ENCODE measurements at places on chromosomes 16 and 17. TPM values are rescaled to one million over a fixed set of nuclear protein-coding genes. Genes with fewer than 3 reads are reported as not detected.

DNA sequence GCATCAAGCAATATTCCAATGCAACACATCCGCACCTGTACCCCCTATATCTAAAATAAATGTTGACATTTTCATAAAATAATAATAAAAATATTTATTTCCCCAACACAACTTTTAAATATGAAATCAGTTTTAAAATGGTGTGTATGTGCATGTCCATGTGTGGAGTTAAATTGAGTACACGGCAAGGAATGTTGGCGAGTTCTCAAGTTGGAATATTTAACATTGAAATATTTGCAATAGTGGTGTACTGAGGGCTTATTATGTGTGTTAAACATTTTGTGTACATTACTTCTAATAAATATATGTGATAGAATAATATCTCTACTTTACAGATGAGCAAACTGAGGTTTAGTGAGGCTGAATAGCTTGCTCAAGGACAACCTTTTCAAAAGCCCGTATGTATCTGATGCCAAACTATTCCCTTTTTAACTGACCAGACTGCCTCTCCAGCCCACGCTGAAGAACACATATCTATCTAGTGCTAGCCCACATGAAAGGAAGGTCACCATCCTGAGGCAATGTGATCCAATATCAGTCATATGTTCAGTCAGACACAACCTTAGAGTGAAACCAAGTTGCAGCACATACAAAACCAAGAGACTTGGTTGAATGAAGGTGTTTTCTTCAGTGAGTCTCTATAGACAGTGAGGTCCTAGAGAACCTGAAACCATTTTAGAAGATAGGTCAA is 192.2 kb upstream of the CDH11 start:
- no peaks in the 10 kb centered on the region for H3K4me1 ChIP-seq
- H3K27me3 ChIP-seq, result no peaks in the 10 kb centered on the region
- no peak for DNase-seq
- H3K36me3 ChIP-seq, result no peaks in the 10 kb centered on the region

- H3K36me3 ChIP-seq, result peaks cover 57% of the 10 kb centered on the region
- H3K27ac ChIP-seq, result peak overlapping the region; percentile 19
- H3K4me3 ChIP-seq, result no peak overlapping the region
- no peaks in the 10 kb centered on the region for H3K27me3 ChIP-seq
Measured at GRCh38 chr17:81120149-81120484, 45.2 kb upstream of the PVALEF start.

- H3K27me3 ChIP-seq, result no peaks in the 10 kb centered on the region
- no peak for DNase-seq
- no peak overlapping the region for H3K27ac ChIP-seq
- no peaks in the 10 kb centered on the region for H3K4me1 ChIP-seq
- H3K4me3 ChIP-seq, result peak overlapping the region; percentile 47
Measured at GRCh38 chr17:11240041-11240840, 772 bp upstream of the SHISA6 start.

DNA sequence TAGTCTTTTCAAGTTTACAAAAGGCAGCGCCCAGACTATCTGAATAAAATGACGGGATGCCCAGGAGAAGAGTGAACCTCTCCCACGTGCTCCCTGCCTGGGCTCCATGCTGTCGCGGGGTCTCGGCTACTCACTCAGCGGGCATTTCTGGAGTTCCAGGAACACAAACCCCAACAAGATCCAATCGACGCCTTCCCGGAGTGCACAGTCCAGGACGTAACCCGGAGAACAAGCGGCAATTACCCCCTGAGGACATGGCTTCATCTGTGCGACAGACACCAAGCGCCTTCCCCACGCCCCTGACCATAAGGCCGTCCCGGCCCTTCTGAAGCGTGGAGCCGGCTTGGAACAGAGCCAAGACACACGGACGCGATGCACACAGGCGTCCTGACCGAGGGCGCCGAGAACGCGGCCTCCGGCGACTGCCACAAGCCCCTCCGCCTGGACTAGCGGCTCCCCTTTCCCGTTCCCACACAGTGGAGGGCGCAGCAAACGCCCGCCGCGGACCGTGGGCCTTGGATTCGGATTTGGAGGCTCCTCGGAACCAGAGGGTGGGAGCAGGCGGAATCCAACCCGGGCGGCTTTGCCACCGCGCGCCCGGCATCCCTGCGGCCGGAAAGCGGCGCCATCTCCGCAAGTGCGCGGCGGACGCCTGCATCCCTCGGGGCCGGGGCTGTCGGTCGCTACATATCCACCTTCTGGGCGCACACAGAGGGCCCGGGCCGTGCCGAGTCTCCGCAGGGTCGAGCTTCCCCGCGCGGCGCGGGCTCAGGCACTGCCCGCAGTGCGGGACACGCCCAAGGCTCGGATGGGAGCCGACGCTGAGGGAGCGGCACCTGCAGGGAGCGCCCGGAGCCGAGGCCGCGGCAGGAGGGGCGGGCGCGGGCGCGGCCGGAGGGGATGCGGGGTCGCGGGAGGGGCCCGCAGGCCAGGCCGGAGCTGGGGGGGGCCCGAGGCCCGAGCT is 725 bp downstream of the ABCA3 start:
- peak overlapping the region; percentile 83 for H3K4me3 ChIP-seq
- peak; percentile 91 for DNase-seq
- peaks cover 19% of the 10 kb centered on the region for H3K4me1 ChIP-seq
- H3K36me3 ChIP-seq, result no peaks in the 10 kb centered on the region
- H3K27ac ChIP-seq, result peak overlapping the region; percentile 82

DNA sequence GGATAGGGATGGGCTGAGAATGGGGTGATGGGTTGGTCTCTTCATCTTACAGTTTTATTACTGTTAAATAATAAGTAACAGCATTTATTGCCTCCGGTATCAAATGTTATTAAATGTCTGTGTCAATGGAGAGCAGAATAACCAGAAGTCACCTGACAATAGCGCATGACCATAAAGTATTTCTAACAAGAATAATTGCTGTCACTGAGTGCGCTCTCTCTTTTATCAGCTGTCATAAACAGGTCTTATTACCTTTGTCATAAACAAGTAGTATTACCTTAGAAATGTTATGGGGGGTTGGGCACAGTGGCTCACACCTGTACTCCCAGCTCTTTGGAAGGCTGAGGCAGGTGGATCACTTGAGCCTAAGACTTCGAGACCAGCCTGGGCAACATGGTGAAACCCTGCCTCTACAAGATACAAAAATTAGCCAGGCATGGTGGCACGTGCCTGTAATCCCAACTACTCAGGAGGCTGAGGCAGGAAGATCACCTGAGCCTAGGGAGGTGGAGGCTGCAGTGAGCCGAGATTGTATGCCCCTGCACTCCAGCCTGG is 120.6 kb downstream of the MAP2K6 start:
- H3K4me3 ChIP-seq, result no peak overlapping the region
- H3K36me3 ChIP-seq, result peaks cover 31% of the 10 kb centered on the region
- H3K4me1 ChIP-seq, result no peaks in the 10 kb centered on the region
- DNase-seq, result no peak

Gene EPN3
- total RNA-seq, result 0.86 TPM

- H3K4me1 ChIP-seq, result peaks cover 48% of the 10 kb centered on the region
- no peak overlapping the region for H3K4me3 ChIP-seq
- no peaks in the 10 kb centered on the region for H3K27me3 ChIP-seq
- H3K36me3 ChIP-seq, result no peaks in the 10 kb centered on the region
- DNase-seq, result no peak
Measured at GRCh38 chr17:62628831-62629555, 1.5 kb downstream of the MRC2 start.

- H3K4me3 ChIP-seq, result no peak overlapping the region
- no peaks in the 10 kb centered on the region for H3K27me3 ChIP-seq
- no peak overlapping the region for H3K27ac ChIP-seq
- no peaks in the 10 kb centered on the region for H3K36me3 ChIP-seq
Measured at GRCh38 chr17:83149029-83149725, 69.8 kb downstream of the METRNL start.

GRCh38 chr17:35875800-35876139 is 4.4 kb downstream of the CCL5 start:
- H3K27ac ChIP-seq, result no peak overlapping the region
- no peak for DNase-seq
- H3K4me3 ChIP-seq, result no peak overlapping the region
- no peaks in the 10 kb centered on the region for H3K36me3 ChIP-seq

DNA sequence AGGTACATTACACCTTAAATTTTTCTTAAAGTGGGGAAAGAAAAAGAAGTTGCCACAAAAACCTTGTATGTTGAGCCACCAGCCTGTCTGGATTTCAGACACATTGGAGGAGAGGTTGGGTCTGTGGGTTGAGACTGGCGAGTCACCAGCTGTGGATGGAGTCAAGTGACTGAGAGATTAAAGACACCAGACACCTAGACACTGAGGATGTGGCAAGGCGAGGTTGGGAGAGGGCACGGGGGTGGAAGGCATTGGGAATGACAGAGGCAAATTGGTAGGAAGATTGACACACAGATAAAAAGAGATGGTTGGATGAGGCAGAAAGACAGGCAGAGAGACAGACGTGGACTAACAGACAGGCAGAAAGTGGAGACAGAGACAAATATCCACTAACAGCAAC is 49.6 kb downstream of the KCNJ12 start:
- no peaks in the 10 kb centered on the region for H3K36me3 ChIP-seq
- no peak overlapping the region for H3K27ac ChIP-seq
- H3K4me1 ChIP-seq, result peaks cover 7% of the 10 kb centered on the region

GRCh38 chr17:55421179-55421934 is at the start of gene MMD:
TSS of gene MMD (minus strand) at chr17:55421835. CDS start at chr17:55421695, 140 bp downstream.
- DNase-seq, result peak; percentile 88
- H3K27me3 ChIP-seq, result no peaks in the 10 kb centered on the region
- H3K36me3 ChIP-seq, result no peaks in the 10 kb centered on the region

DNA sequence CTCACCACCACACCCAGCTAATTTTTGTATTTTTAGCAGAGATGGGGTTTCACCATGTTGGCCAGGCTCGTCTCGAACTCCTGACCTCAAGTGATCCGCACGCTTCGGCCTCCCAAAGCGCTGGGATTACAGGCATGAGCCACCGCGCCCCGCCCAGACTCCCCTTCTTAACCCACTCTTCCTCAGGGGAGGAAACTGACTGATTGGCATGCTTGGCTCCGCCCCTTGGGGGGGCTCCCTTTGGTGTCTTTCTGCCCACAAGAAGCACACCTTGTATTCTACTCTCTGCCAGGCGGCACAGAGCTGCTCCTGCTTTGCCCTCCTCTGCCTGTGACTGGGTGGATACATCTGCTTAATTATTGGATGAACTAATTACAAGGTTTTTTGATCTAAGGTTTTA is 4.7 kb upstream of the ASGR2 start:
- no peak overlapping the region for H3K4me3 ChIP-seq
- no peak for DNase-seq
- no peaks in the 10 kb centered on the region for H3K36me3 ChIP-seq

Gene BAHCC1
- 22.1 TPM for total RNA-seq

Gene PLD6
- 5.0 TPM for total RNA-seq

All from upper lobe of left lung (tissue), 6 donors.